ENCODE measurements at places on chromosomes 7 and 10.
A peak's percentile ranks its signal among the peaks of the same experiment; 100 is the strongest.

DNA sequence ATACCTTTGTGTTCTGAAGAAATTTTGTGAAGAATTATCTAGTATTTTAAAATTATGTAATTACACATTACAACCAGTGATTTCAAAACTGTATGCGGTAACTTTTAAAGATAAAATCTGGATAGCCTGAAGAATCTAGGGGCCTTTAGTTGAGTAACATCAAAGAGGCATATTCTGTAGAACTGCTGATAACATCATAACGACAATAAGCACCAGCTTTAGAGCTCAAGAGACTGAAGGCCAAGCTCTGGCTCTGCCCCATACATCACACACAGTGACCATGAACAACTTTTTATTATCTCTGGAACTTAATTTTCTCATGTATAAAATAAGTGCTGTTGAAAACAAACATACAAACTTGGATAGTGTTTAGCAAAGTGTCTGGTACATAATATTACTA, 121.1 kb upstream of the RHOBTB1 start:
- DNase-seq, result no peak

GRCh38 chr7:132580277-132580676, 4.0 kb upstream of the PLXNA4 start:
- no peak for DNase-seq

GRCh38 chr10:15315286-15315685, 55.8 kb downstream of the FAM171A1 start:
- no peak for DNase-seq

DNA sequence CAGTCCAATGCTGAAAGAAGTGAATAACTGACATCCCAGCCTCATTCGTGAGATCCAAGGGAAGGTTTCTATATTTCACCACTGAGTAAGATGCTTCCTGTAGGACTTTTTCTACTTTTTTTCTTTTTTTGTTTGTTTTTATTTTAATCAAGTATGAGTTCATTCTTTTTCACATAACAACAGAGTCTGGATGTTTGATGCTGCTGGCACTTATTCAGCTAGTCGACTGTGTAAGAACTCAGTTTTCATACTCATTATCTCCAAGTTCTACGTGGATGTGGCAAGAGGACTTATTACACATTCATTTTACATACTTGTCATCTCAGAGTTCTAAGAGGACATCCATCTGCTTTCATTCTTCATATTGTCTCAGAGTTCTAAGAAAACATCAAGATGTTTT, 86.9 kb downstream of the CPXM2 start:
- DNase-seq, result no peak

- no peak for DNase-seq
Measured at GRCh38 chr7:98178762-98179490, 32.3 kb upstream of the BHLHA15 start.

GRCh38 chr7:158042156-158042880, 545.3 kb downstream of the PTPRN2 start:
- DNase-seq, result no peak

DNA sequence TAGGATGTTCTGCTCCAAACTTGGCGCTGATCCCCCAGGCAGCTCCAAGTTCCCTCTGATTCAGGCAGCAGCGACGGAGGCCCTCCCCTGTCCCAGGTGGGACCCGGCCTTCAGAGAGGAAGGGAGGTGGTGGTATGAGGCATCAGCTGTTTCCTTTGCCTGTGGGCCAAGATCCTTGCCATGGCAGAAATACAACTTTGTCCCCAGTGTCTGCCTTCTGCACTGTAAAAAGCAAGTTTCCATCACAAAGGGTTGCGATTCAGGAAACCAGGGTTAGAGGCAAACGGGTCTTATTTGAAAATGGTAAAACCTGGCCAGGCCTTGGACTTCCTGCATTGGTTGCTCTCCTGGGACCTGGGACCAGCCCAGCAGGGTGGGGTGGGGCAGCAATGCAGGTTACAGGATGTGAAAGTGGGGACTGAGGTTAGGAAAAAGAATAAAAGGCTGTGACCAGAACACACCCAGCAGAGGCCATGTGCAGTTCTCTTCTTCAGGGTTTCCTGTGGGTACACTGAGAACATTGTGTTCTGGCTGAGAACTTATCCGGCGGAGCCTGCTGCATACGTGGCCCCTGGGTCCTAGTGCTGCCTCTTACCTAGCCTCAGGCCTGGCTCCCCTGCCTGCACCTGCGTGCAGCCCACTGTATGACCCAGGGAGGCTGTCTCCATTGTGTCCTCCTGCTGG, 25.1 kb upstream of the DDIT4 start:
- peak; percentile 28 for DNase-seq

GRCh38 chr10:33195608-33196376, 138.7 kb downstream of the NRP1 start:
- no peak for DNase-seq

- DNase-seq, result no peak
Measured at GRCh38 chr10:413662-414071, 275.8 kb downstream of the DIP2C start.

GRCh38 chr7:138196971-138197896, 121.0 kb downstream of the AKR1D1 start:
- DNase-seq, result no peak

DNA sequence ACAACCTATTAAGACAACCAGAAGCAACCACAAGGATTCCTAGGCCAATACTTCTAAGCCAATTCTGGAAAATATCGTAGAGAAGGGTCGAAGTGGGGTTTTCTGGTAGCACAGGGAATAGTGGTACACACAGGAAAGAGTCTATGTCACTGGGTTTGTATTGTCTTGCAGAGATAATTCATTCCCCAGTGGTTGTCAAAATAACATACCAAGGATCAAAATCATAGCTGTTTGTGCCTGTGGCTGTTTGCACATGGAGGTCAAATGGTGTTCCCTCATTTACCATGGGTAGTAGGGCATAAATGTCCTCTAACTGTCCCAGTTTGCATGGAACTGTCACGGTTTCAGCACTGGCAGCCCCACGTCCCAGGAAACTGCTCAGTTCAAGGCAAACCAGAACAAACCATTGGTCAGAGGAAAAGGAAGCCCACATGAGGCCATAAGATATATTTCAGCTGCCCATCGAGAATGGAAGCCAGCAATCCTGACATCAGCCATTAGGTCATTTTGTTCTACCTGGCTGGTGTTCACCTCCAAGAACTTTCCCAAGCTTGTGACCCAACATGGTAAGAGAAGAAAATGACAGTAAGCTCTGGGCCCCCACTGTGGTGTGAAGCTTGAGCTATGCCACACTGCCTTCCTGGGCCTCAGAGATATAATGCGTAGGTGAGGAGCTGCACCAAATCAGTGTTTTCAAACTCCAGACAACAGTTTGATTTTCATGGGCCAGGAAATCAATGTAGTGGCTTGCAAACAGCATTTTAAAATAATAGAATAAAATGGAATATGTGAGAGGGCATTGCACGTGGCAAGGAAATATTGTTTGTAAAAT, 53.9 kb upstream of the NFE2L3 start:
- DNase-seq, result no peak
